Smooth muscle cell of trachea (primary cell): ENCODE measurements at places on chromosomes 5 and 9. TPM values are rescaled to one million over a fixed set of nuclear protein-coding genes. Genes with fewer than 3 reads are reported as not detected.

Gene FBN2
- total RNA-seq, result 12.1 and 78.2 TPM in 2 replicates

Gene ARID3C
- not detected in 2 replicates for total RNA-seq

Gene NMUR2
- total RNA-seq, result not detected in 2 replicates

Gene NRARP
- 0.29 and 0.33 TPM in 2 replicates for total RNA-seq

Gene COL15A1
- total RNA-seq, result 12.6 and 15.1 TPM in 2 replicates

Gene ANKRD31
- under 0.01 and 0.29 TPM in 2 replicates for total RNA-seq

Gene PCDH1
- total RNA-seq, result 0.33 and 0.58 TPM in 2 replicates
